ENCODE measurements at places on chromosomes 11 and 22.

DNA sequence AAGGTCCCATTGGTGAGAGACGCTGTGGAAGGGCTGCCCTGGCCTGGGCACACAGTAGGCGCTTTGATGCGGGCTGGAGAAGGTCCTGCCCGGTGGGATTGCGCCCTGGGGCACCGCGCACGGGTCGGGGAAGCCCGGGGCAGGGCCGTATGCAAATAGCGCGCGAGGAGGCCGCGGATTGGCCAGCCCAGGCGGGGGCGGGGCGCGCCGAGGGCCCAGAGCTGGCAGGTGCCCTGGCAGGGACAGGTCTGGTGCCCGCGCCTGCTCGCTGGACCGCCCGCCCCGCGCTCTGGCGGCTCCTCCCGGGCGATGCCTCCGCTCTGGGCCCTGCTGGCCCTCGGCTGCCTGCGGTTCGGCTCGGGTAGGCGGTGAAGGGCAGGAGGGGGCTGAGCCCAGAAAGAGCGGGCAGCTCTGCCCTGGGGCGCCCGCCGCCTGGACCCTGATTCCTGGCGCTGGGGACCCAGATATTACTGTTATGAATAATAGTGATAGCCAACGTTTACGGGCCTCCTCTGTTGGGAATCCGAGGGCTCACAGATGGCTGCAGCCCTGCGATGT, at the start of gene UPK3A:
UPK3A (plus strand) TSS at position 245 of the 558 bp plus-strand sequence; CDS start at position 310, 65 bp downstream.
- no peak for DNase-seq

DNA sequence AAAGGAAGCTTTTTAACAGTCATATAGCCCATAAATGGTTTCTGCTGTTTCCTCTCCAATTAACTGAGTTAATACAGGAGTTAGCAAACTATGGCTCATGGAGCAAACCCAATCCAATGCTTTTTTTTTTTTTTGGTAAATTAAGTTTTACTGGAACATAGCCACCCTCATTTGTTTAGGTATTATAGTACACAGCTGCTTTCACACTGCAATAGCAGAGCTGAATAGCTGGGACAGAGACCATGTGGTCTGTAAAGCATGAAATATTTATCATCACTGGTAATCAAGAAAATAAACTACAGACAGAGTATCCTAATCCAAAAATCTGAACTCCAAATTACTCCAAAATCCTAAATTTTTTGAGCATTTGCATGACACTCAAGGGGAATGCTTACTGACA, 53.7 kb downstream of the RDX start:
- no peak for DNase-seq

DNA sequence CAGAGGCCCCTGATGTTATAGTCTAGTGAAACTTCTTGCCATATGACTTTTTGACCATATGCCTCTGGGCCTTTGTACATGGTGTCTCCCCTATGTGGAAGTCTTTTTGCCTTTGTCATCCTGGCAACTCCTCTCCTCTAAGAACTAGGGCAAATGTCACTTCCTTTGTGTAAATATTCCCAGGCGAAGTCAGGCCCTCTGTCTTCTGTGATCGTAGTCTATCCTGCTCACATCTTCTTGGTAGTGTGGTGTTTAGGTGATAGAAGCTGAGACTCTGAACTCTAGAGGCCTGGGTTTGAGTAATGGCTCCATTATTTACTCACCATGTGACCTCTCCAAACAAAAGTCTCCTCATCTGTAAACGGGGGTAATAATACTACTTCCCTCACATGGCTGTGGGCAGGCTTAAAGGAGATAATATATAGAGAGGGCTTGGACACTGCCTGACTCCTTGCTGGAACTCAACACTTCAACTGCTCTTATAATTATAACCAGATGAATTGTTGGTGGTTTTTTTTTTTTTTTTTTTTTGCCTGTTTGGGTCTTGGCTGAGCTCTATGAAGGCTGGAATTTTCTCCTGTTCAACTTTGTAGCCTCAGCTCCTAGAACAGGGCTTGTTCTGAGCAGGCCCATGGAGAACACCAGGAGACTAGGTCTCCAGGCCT, 43.8 kb downstream of the INSC start:
- DNase-seq, result peak; percentile 48

GRCh38 chr11:67396259-67396581, 4.4 kb downstream of the RAD9A start:
- DNase-seq, result no peak

DNA sequence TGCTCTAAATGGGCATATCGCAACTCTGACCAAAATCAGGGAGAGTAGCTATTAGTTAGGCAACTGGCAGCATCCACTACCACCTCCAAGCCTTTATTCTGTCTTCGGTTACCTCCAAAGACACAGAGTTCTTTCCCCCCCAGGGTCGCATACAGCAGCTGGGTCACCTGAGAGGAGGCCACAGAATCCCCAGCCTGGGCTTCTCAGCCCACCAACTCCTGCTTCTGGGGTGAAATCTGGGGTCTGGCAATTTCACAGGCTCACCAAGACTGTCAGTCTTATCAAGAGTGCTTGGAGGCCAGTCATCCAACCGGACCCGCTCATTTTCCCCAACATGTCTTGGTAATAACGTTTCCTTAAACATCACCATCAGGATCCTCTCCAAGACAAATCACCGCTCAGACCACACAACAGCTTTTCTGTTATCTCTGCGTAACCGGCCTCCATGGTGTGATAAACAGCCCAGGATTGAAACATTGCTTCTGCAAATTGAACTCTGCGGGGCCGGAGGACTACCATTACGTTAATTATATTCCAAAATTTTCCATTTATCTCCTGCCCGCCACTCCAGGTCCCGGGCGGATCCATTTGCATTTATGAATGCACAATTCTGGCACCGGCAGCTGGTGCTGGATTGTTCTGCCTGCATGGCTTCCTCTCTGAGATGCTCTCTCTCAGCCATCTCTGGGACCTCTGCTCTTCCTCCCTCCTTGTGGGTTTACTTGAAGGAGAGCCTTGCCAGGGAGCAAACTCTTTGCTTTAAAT, 35.6 kb downstream of the RTL6 start:
- no peak for DNase-seq
